Trophoblast cell (in vitro differentiated cells and primary cell): ENCODE measurements at places on chromosomes 5 and 9.

GRCh38 chr5:71864730-71865601 is 145.9 kb downstream of the CARTPT start:
- H3K4me3 ChIP-seq, result no peak overlapping the region
- no peaks in the 10 kb centered on the region for H3K27me3 ChIP-seq
- no peaks in the 10 kb centered on the region for H3K4me1 ChIP-seq
- no peaks in the 10 kb centered on the region for H3K36me3 ChIP-seq
- DNase-seq, result no peak
- H3K27ac ChIP-seq, result no peak overlapping the region

DNA sequence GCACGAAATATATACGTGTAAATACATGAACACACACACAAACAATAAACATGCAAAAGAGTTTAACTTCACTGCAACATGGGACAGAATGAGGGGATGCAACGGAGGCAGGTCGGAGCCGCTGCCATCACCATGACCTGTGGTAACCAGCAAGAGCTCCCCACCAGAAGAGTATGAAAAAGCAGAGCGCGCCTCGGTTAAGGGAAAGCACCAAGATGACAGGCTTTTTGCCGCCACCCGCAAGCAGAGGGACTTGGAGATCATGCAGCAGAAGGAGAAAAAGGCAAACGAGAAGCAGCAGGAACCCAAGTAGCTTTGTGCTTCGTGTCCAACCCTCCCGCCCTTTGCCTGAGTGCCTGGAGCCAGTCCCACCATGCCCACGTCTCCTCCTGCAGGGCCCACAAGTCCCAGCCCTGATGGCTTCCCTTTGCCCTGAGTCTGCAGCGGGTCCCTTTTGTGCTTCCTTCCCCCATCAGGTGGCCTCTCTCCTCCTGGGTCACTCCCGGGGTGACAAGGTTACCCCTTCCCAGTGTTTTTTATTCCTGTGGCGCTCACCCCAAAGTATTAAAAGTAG is 13.8 kb downstream of the WHRN start:
- no peak for DNase-seq
- no peaks in the 10 kb centered on the region for H3K27me3 ChIP-seq
- no peaks in the 10 kb centered on the region for H3K4me1 ChIP-seq
- H3K27ac ChIP-seq, result no peak overlapping the region
- no peaks in the 10 kb centered on the region for H3K36me3 ChIP-seq

GRCh38 chr5:16271851-16272250 is 92.3 kb upstream of the MARCHF11 start:
- no peaks in the 10 kb centered on the region for H3K4me1 ChIP-seq
- DNase-seq, result no peak
- H3K27me3 ChIP-seq, result no peaks in the 10 kb centered on the region
- H3K27ac ChIP-seq, result no peak overlapping the region
- no peaks in the 10 kb centered on the region for H3K36me3 ChIP-seq

DNA sequence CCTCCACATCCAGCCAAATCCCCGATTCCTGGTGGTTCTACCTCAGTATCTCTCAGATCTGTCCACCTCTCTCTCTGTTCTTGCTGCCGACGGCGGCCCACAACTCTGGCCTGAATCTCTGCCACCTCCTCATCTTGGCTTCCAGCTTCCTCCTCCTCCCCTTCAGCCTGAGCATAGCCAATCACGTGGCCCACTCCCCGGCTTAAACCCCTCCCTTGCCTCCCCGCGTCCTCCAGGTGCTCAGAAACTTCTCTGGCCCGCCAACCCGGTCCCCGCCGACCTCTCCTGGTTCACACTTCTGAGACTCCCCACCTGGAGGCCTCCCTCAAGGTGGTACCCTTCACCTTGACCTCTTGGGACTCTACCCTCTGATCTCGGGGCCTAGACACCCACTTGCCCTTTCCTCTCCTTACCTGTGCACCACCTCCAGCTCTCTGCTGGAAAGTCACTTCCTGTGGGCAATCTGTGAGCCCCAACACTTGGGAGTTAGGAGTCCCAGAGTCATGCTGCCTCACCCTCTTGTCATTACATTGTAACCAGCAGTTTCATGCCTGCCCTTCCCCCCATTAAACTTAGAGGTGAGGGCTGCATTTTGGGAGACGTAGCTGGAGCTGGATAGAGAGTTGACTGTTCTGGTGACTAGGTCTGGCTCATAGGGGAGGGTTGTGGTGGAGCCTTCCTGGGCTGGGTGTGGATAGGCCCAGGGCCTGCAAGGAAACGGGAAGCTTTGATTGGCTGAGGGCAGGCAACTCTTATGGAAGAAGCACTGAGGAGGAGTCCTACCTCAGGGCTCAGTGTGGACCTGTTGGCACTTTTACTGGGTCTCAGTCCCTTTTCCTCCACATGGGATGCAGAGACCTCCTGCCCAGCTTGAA is 4.5 kb upstream of the SET start:
- no peaks in the 10 kb centered on the region for H3K36me3 ChIP-seq
- peak overlapping the region; percentile 83 for H3K27ac ChIP-seq
- H3K27me3 ChIP-seq, result no peaks in the 10 kb centered on the region
- DNase-seq, result peak; percentile 76
- peak overlapping the region; percentile 74 for H3K4me3 ChIP-seq

- H3K4me1 ChIP-seq, result no peaks in the 10 kb centered on the region
- H3K27ac ChIP-seq, result no peak overlapping the region
- H3K4me3 ChIP-seq, result no peak overlapping the region
- no peak for DNase-seq
- H3K36me3 ChIP-seq, result peaks cover 6% of the 10 kb centered on the region
- no peaks in the 10 kb centered on the region for H3K27me3 ChIP-seq
These were observed 38.2 kb downstream of the CPEB4 start for GRCh38 chr5:173926359-173926758.

DNA sequence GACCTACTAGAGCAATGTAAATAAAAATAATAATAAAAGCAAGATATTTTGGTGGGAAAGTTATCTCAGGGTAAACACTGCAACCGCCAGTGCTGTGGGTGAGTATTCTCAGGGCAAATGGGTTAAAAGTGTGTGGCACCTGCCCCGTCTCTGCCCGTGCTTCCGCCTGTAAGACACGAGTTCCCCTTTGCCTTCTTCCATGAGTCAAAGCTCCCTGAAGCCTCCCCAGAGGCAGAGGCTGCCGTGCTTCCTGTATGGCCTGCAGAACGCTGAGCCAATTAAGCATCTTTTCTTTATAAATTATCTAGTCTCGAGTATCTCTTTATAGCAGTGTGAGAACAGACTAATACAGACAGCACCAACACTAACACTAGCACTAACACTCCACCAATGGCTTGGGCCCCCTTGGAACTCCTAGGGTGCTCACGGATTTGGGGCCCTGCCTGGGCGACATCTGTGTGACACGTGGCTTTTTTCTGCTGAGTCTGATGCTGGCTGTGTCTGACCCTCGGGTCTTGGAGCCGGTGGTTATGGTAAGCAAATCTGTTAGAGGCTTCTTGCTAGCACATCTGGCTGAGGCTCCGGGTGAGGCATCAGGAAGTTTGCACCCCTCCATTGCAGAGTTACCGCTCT is 10.6 kb downstream of the PLEKHG4B start:
- H3K27me3 ChIP-seq, result no peaks in the 10 kb centered on the region
- DNase-seq, result no peak
- H3K4me1 ChIP-seq, result peaks cover 21% of the 10 kb centered on the region
- peaks cover 16% of the 10 kb centered on the region for H3K36me3 ChIP-seq

GRCh38 chr5:140266471-140267200 is 36.3 kb downstream of the PFDN1 start:
- no peaks in the 10 kb centered on the region for H3K27me3 ChIP-seq
- H3K4me1 ChIP-seq, result peaks cover 2% of the 10 kb centered on the region
- no peak for DNase-seq
- no peak overlapping the region for H3K4me3 ChIP-seq
- peaks cover 2% of the 10 kb centered on the region for H3K36me3 ChIP-seq
- no peak overlapping the region for H3K27ac ChIP-seq

- no peaks in the 10 kb centered on the region for H3K27me3 ChIP-seq
- DNase-seq, result no peak
- H3K4me1 ChIP-seq, result no peaks in the 10 kb centered on the region
- no peak overlapping the region for H3K4me3 ChIP-seq
- H3K36me3 ChIP-seq, result peaks cover 5% of the 10 kb centered on the region
These were observed 98.7 kb downstream of the DROSHA start for GRCh38 chr5:31433229-31433628.

GRCh38 chr9:88835038-88835466 is 156.2 kb upstream of the S1PR3 start:
- peaks cover 25% of the 10 kb centered on the region for H3K4me1 ChIP-seq
- H3K36me3 ChIP-seq, result no peaks in the 10 kb centered on the region
- H3K27ac ChIP-seq, result no peak overlapping the region
- no peaks in the 10 kb centered on the region for H3K27me3 ChIP-seq

GRCh38 chr5:137496919-137497318 is 2.2 kb downstream of the SPOCK1 start:
- no peak for DNase-seq
- H3K27ac ChIP-seq, result no peak overlapping the region
- no peak overlapping the region for H3K4me3 ChIP-seq
- peaks cover 7% of the 10 kb centered on the region for H3K4me1 ChIP-seq

DNA sequence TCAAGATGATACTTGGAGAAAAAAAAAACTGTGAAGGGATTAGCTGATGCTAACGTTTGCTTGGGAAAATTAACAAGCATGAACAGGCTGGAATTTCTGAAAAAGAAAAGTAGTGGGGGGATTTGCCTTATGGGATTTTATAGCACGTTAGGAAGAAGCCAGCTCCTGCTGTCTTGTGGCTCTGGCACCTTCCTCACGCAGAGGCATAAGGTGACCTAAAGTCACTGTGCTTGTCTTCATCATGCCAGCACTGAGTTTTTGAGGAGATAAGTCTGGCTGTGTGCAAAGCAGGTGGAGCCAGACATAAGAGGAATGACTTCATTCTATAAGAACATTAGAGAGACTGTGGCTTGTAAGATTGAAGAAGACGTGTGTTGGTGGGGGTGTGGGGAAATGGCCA is 94.4 kb upstream of the MAP1B start:
- no peak overlapping the region for H3K4me3 ChIP-seq
- no peak overlapping the region for H3K27ac ChIP-seq
- H3K4me1 ChIP-seq, result no peaks in the 10 kb centered on the region
- DNase-seq, result no peak
- no peaks in the 10 kb centered on the region for H3K36me3 ChIP-seq
- H3K27me3 ChIP-seq, result no peaks in the 10 kb centered on the region

DNA sequence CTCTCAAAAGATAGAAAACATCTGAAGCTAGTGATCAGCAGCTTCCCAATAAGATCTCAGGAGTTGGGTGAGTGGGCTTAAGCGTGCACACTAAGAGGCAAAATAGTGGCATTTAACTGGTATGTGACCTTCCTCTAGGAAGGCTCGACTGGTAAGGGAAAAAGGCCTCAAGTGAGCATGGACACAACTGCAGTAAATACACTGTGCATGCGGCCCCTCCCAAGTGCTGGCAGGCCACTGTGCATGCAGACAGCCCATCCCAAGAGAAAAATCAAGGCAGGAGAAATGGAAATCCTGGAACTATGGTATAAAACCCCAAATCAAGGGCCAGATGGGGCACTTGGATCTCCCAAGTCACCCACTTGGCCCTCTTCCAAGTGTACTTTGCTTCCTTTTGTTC is 112.7 kb downstream of the SMC2 start:
- H3K27ac ChIP-seq, result no peak overlapping the region
- no peaks in the 10 kb centered on the region for H3K27me3 ChIP-seq
- no peaks in the 10 kb centered on the region for H3K36me3 ChIP-seq
- no peak overlapping the region for H3K4me3 ChIP-seq
- DNase-seq, result no peak

DNA sequence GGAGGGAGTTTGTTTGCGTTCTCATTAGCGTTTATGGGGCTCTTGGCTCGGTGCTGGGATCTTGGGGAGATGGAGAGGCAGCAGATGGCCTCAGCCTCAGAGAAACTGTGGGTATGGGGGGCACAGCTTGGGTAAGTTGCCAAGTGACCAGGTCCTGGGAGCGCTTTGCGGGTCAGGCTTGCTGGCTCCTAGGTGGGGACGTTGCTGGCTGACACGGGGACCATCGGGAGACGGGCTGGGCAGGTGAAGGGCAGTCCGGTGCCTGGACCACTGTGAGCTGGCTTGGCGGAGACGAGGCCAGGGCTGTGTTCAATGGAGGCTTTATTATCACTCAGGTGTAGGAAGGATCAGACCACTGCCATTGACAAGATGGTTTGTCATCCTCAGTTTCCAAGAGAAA is 30.0 kb downstream of the FGD3 start:
- peaks cover 32% of the 10 kb centered on the region for H3K4me1 ChIP-seq
- no peak overlapping the region for H3K27ac ChIP-seq
- peak overlapping the region; percentile 23 for H3K4me3 ChIP-seq
- DNase-seq, result no peak
- H3K36me3 ChIP-seq, result peaks cover 1% of the 10 kb centered on the region
- no peaks in the 10 kb centered on the region for H3K27me3 ChIP-seq

- no peak for DNase-seq
- H3K4me3 ChIP-seq, result no peak overlapping the region
- H3K27me3 ChIP-seq, result no peaks in the 10 kb centered on the region
- no peaks in the 10 kb centered on the region for H3K4me1 ChIP-seq
These were observed 93.3 kb downstream of the RAPGEF6 start for GRCh38 chr5:131541762-131542161.

DNA sequence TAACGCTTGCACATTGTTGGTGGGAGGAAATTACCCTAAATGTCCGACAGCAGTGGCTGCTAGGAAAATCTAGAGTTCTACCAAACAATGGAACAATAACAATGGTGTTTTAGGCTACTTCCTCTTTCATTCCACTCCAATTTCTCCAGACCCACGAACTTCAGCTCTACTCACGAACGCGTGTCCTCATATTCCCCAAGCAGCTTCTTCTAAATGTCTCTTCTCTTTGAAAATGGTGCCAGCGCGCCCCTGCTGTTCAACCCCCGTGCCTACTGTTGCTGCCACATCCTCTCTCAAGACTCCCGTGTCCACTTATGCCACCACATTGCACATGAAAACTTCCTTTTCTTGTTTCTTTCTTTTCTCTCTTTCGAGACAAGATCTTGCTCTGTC is 25.6 kb downstream of the OR2V2 start:
- no peaks in the 10 kb centered on the region for H3K36me3 ChIP-seq
- no peaks in the 10 kb centered on the region for H3K27me3 ChIP-seq
- H3K4me1 ChIP-seq, result peaks cover 10% of the 10 kb centered on the region
- peak; percentile 67 for DNase-seq
- H3K27ac ChIP-seq, result no peak overlapping the region

GRCh38 chr9:99823681-99824377 is 2.1 kb downstream of the NR4A3 start:
- H3K4me1 ChIP-seq, result peaks cover 22% of the 10 kb centered on the region
- no peak overlapping the region for H3K27ac ChIP-seq
- H3K27me3 ChIP-seq, result peaks cover 61% of the 10 kb centered on the region

GRCh38 chr5:124810396-124811006 is 64.1 kb upstream of the ZNF608 start:
- DNase-seq, result no peak
- H3K27ac ChIP-seq, result no peak overlapping the region
- no peaks in the 10 kb centered on the region for H3K27me3 ChIP-seq
- peaks cover 2% of the 10 kb centered on the region for H3K4me1 ChIP-seq
- no peaks in the 10 kb centered on the region for H3K36me3 ChIP-seq
- H3K4me3 ChIP-seq, result no peak overlapping the region

- H3K36me3 ChIP-seq, result peaks cover 26% of the 10 kb centered on the region
- H3K4me1 ChIP-seq, result peaks cover 5% of the 10 kb centered on the region
- no peak for DNase-seq
- no peak overlapping the region for H3K27ac ChIP-seq
- no peak overlapping the region for H3K4me3 ChIP-seq
These were observed 23.2 kb downstream of the DAP start for GRCh38 chr5:10737880-10738279.
